Stimulated activated CD4-positive, alpha-beta T cell treated with anti-CD3 and anti-CD28 coated beads, Interleukin-1b, Interleukin-23, amount 100 ng/mL, for 1 hour (primary cell): ENCODE measurements at places on chromosomes 3 and 15.

DNA sequence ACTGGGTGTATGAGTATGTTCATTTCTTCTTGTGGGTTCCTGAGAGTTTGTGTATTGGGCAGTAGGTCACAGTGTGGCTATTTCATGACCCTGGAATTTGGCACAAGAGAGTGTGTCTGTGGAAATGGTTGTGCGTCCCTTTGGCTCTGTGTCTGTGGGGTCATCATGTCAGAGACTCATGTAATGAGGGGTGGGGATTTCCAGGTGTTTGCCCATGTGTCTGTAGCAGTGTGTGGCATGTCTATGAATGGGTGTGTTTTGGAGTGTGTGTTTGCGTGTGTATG lies 1.3 kb upstream of the GATA2 start:
- DNase-seq, result no peak

DNA sequence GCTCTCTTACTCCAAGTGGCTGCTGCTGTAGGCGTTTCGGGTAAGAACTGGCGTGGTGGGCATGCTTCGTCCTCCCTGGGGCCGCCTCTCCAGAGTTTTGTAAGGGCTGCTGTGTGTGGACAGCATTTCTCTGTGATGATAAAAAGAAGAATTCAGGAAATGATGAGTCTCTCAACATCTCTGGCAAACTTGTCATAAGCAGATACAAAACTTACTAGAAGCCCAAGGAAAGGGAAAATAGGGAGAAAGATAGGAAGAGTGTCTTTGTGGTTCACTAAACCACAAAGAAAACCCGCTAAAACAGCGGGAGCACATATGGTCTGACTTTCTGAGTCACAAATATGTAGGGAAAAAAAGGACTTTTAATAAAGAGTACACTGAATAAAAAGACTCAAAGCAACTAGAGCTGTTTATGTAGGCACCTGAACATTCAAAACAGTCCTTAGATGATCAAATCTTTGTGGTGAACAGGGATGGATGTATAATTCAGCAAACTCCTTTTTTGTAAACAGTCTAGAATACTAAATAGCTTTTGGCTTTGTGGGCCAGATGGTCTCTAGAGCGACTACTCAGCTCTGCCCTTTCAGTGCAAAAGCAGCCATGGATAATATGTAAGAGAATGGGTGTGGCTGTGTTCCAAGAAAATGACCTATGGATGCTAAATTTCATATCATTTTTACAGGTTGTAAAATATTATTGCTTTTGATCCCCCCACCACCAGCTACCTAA lies 60.4 kb upstream of the LMOD3 start:
- no peak for DNase-seq

DNA sequence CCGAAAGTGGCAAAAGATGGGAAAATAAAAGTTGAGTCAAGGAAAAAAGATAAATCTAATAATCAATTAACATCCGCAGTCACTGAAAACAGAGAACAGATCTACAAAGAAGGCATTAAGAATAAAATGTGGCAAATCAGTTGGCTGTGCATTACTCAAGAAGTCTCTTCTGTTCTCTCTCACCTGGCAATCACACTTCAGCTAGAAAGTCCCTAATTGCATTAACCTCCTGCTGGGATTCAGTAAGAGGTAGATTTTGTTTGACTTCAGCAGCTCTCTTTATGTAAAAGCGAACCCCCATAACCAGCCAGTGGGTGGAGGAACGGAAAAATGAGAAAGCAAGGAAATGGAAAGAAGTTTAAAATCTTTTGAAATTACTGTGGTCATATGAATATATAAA lies 94.7 kb upstream of the PLXND1 start:
- DNase-seq, result no peak

GRCh38 chr3:14461748-14462324 lies 59.4 kb downstream of the SLC6A6 start:
- peak; percentile 23 for DNase-seq

- DNase-seq, result no peak
These were observed 138.5 kb upstream of the HES1 start for GRCh38 chr3:193997228-193998122.

DNA sequence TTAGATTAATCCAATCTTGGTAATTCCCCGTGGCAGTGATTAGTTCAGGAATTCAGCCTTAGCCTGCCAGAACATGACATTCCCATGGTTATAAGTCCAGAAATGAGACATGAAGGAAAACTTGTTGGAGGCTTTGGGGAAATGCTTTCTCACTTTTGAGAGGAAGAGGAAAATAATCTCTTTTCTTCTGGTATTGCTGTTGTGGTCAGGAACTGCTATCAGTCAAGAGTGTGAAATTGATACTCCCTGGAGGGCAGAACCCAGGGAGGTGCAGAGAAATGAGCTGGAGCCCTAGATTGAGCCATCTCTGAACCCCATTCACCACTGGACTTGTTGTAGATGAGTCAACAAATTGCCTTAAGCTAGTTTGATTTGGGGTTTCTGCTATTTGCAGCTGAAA lies 38.6 kb upstream of the APH1B start:
- no peak for DNase-seq

GRCh38 chr3:103169289-103169688 lies 734.5 kb downstream of the ZPLD1 start:
- no peak for DNase-seq

DNA sequence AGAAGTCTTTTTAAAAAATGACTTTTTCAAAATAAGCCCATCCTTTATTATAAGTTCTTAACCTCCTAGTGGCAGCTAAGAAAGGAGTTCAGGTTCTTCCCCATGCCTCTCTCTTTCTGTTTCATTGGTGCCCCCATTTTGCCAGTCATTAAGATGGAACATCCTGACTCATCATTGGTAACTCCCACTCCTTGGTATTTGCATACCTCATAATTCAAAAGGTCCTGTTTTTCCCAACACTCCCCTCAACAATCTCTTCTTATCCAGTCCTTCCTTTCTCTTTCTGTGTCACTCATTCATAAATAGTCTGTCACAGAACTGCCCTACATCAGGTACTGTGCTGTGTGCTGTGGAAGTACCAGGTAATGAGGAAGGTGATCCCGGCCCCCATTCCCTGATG lies 394.0 kb downstream of the FOXP1 start:
- DNase-seq, result no peak

GRCh38 chr3:191901741-191902140 lies 440.8 kb downstream of the PYDC2 start:
- no peak for DNase-seq

DNA sequence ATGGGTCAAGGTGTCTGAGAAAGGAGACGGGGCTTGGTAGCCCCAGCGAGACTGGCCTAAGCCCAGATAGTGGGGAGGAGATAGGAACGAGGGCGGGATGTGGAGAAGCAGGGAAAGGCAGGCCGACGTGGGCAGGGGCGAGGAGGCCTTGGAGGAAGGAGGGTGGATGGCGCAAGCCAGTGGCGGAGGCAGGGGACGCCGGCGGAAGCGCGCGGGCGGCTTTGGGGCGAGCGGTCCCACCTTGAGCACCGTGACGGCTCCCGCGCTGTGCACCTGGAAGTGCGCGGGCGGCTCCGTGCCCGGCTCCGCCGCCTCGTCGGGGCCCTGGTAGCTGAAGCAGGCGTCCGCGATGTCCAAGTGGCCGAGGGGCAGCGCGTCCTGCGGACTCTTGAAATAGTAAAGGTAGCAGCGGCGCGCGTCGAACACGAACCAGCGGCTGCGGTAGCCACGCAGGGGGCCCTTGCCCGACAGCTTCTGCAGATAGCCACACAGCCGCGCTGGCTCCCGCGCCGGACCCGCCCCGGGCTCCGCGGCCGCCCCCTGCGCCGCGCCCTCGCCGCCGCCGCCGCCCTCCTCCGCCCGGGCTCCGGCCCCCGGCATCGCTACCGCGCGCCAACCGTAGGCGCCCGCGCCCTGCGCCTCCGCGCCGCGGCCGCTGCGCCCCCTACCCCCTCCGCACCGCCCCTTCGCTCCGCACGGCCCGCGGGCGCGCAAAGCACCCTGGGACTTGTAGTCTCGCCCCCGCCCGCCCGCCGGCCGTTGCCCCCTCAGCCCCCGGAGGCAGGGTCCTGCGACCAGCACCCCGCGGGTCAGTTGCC lies at the start of gene TBC1D2B:
TBC1D2B (minus strand) TSS at position 659 of the 818 bp plus-strand sequence; CDS start at position 600, 59 bp downstream.
- peak; percentile 48 for DNase-seq

DNA sequence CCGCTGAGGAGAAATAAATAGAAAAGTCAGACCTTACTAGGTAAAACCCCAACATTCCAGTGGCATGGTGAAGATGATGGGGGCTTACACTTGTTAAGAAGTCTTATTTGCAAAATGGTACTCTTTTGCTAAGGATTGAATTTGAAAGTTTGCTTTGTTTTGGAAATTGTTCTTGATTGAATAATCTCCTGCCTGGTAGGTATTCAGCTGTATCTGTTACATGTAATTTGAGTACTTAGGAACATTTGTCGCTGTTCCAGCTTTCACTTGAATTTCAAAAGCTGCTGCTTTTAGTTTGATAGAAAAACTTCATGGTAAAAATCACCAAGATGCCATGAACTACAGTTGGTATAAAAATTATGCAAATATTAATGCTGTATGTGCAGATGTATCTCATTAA lies 44.6 kb downstream of the TFG start:
- no peak for DNase-seq

- DNase-seq, result no peak
These were observed 104.2 kb upstream of the CLSTN2 start for GRCh38 chr3:139830817-139831216.
